ENCODE measurements at places on chromosomes 16 and 17. TPM values are rescaled to one million over a fixed set of nuclear protein-coding genes. Genes with fewer than 3 reads are reported as not detected.

GRCh38 chr17:2087597-2088211, 32.8 kb downstream of the HIC1 start:
- no peak overlapping the region for H3K4me3 ChIP-seq
- no peaks in the 10 kb centered on the region for H3K36me3 ChIP-seq
- peak overlapping the region; percentile 34 for H3K27ac ChIP-seq
- peaks cover 81% of the 10 kb centered on the region for H3K4me1 ChIP-seq
- DNase-seq: peak; percentile 44
- no peaks in the 10 kb centered on the region for H3K27me3 ChIP-seq

GRCh38 chr16:59259074-59259949, 525.2 kb upstream of the GOT2 start:
- no peaks in the 10 kb centered on the region for H3K27me3 ChIP-seq
- no peak overlapping the region for H3K27ac ChIP-seq
- no peak for DNase-seq
- H3K4me3 ChIP-seq: no peak overlapping the region
- no peaks in the 10 kb centered on the region for H3K36me3 ChIP-seq
- no peaks in the 10 kb centered on the region for H3K4me1 ChIP-seq

GRCh38 chr16:30395992-30396585, 869 bp downstream of the ZNF48 start:
- H3K36me3 ChIP-seq: no peaks in the 10 kb centered on the region
- H3K4me3 ChIP-seq: peak overlapping the region; percentile 95
- H3K4me1 ChIP-seq: peaks cover 23% of the 10 kb centered on the region
- no peak for DNase-seq
- H3K27ac ChIP-seq: peak overlapping the region; percentile 98

GRCh38 chr17:61398721-61399130, 917 bp upstream of the TBX2 start:
- H3K27ac ChIP-seq: peak overlapping the region; percentile 98
- H3K36me3 ChIP-seq: peaks cover 7% of the 10 kb centered on the region
- H3K4me1 ChIP-seq: peaks cover 22% of the 10 kb centered on the region
- H3K27me3 ChIP-seq: peaks cover 25% of the 10 kb centered on the region
- H3K4me3 ChIP-seq: peak overlapping the region; percentile 63

DNA sequence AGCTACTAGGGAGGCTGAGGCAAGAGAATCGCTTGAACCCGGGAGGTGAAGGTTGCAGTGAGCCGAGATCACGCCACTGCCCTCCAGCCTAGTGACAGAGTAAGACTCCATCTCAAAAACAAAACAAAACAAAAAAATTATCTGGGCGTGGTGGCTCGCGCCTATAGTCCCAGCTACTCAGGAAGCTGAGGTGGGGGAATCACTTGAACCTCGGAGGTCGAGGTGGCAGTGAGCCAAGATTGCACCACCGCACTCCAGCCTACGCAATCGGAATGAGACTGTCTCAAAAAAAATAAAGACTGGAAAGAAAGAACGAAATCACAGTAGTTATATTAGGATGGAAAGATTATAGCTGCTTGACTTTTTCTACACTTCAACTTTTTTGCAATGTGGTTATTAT, 18.9 kb downstream of the COG1 start:
- no peaks in the 10 kb centered on the region for H3K4me1 ChIP-seq
- no peaks in the 10 kb centered on the region for H3K27me3 ChIP-seq
- no peak overlapping the region for H3K4me3 ChIP-seq
- DNase-seq: no peak

DNA sequence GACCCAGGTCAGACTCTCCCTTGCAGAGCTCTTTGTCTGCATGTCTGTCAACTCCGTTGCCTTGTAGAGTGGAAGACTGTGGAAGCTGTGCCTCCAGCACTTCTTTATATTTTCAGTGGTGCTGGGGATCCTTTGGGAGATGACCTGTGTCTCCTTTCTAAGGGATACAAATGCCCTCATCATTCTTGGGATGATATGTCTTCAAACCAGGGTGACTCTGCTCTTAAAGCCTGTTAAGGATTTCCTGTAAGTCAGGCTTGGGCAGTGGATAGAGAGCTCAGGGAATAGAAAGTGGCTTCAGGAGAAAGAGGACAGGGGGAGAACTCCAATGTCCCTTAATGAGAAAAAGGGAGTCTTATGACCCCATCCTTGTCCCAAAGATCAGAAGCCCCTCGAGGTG, 1.5 kb downstream of the HOXB3 start:
- peaks cover 100% of the 10 kb centered on the region for H3K27me3 ChIP-seq
- H3K27ac ChIP-seq: no peak overlapping the region
- no peak overlapping the region for H3K4me3 ChIP-seq
- peaks cover 6% of the 10 kb centered on the region for H3K4me1 ChIP-seq
- no peaks in the 10 kb centered on the region for H3K36me3 ChIP-seq

DNA sequence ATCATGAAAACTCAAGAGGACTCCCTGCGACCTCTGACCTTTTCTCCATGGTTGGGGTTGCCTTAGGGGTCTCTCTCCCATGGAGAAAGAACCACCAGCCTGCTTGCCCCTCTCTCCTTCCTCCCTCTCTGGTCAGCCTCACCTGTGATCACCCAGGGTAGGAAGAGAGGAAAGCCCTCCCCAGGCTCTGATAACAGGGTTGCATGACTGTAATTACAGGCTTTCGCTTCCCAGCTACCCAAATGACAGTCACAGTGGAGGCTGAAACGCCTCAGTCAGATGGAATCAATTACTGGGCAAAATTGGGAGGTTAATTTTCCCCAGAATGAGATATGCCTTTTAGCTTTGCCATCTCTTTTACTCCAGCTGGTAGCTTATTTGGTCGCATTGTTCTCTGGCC, 265.8 kb upstream of the SOX9 start:
- peaks cover 11% of the 10 kb centered on the region for H3K4me1 ChIP-seq
- no peak for DNase-seq
- no peaks in the 10 kb centered on the region for H3K27me3 ChIP-seq
- no peak overlapping the region for H3K4me3 ChIP-seq
- no peaks in the 10 kb centered on the region for H3K36me3 ChIP-seq

GRCh38 chr16:81693041-81693743, 85.9 kb upstream of the PLCG2 start:
- H3K4me1 ChIP-seq: peaks cover 8% of the 10 kb centered on the region
- no peak overlapping the region for H3K27ac ChIP-seq
- no peaks in the 10 kb centered on the region for H3K27me3 ChIP-seq
- no peak overlapping the region for H3K4me3 ChIP-seq

GRCh38 chr17:16191604-16192003, 23.7 kb downstream of the NCOR1 start:
- H3K36me3 ChIP-seq: peaks cover 7% of the 10 kb centered on the region
- DNase-seq: no peak
- H3K4me1 ChIP-seq: no peaks in the 10 kb centered on the region
- no peak overlapping the region for H3K27ac ChIP-seq
- no peak overlapping the region for H3K4me3 ChIP-seq

DNA sequence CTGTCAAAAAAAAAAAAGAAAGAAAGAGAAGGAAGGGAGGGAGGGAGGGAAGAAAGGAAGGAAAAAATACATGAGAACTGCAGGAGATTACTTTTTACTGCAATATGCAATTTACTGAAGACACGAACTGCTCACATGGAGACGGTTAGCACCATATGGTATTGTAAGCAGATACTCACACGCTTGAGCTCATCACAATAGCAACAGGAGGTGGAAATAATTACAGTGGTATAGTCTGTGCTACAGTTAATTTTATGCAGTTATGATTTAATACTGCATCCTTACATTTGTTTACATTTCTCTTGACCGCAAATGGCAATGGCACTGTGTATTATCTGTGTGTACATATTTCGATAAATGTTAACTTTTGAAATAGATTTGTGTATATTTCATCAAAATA, 21.4 kb upstream of the SLC46A1 start:
- DNase-seq: no peak
- no peak overlapping the region for H3K27ac ChIP-seq
- no peak overlapping the region for H3K4me3 ChIP-seq
- no peaks in the 10 kb centered on the region for H3K27me3 ChIP-seq

- H3K27me3 ChIP-seq: no peaks in the 10 kb centered on the region
- H3K36me3 ChIP-seq: no peaks in the 10 kb centered on the region
- H3K4me3 ChIP-seq: no peak overlapping the region
- H3K27ac ChIP-seq: no peak overlapping the region
Observed at GRCh38 chr16:84544031-84544773, 39.7 kb upstream of the MEAK7 start.

- no peak overlapping the region for H3K4me3 ChIP-seq
- no peak overlapping the region for H3K27ac ChIP-seq
- H3K4me1 ChIP-seq: peaks cover 14% of the 10 kb centered on the region
Observed at GRCh38 chr17:77405867-77406732, 265.3 kb downstream of the SEC14L1 start.

Gene FLCN
- 34.2 TPM for total RNA-seq

Gene HASPIN
- 2.4 TPM for total RNA-seq

Gene PRSS21
- not detected for total RNA-seq

Gene MYL11
- not detected for total RNA-seq

All from cardiac muscle cell (in vitro differentiated cells and primary cell).